ENCODE measurements at places on chromosomes 6 and 20.

GRCh38 chr6:3193102-3193849 is 34.2 kb downstream of the TUBB2B start:
- no peak for DNase-seq

- no peak for DNase-seq
Measured at GRCh38 chr6:96299525-96299924, 222.1 kb upstream of the UFL1 start.

GRCh38 chr20:45892828-45893500 is 1.8 kb downstream of the CTSA start:
- DNase-seq: no peak

DNA sequence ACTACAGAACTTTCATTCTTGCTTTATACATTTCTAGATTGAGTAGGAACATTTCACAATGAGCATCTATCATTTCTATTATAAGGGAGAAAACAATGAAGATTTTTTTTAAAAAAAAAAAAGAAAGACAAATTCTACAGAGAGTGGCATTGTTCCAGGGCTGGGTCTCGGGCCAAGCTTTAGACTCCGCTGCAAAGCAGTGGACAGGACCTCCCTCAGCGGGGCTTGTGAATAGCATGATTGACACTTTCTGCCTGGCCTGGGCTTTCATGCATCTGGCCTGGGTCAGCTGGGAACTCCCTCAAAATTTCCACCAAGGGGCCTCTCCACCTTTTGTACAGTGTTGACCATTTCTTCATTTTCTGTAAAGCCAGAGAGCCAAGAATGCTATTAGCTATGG is 55.8 kb upstream of the HIVEP2 start:
- no peak for DNase-seq

GRCh38 chr20:50385733-50386640 is 124.2 kb upstream of the PTPN1 start:
- no peak for DNase-seq

DNA sequence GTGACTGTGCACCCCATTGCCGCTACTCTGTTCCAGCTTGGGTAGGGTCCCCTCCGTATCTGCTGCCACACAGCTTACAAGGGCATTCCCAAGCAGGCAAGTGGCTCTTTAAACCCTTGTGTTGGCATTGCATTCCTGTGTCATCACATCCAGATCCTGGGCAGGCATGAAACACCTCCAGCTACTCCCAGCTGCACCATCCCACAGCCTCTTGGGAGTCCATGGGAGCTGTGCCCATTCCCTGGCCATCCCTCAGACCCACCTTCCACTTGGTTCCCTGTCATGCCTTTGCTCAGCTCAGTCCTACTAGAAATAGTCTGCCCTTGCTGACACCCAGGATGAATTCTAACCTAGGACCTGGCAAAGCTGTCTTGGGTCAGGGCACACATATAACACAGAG is 87.7 kb downstream of the PSMG4 start:
- no peak for DNase-seq

DNA sequence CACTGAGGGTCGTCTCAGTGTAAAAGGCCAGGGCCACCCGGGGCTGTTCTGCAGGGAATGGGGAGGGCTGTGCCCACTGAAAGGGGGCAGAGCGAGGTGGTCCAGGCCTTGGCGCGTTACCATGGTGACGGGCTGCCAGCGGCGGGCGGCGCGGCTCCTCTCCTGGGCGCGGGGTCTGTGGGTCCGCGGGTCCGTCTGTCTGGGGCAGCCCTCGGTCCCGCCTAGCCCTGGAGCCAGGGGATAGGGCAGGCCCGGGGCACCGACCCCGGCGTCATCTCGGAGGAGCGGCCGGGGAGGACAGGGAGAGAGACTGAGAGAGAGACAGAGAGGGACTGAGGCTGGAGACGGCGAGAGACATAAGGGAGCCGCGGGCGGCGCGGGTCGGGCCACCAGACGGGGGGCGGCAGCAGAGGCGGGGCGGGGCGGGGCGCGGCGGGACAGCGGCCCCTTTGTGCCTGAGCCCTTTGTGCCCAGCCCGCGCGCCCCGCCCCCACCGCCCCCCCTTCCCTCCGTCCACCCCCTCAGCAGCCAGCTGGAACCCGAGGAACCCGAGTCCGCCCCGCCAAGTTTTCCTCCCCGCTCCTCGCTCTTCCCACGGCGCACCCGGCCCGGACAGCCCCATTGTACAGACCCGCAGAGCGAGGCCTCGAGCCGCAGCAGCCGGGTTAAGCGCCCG is at the start of gene KIAA1755:
Gene KIAA1755 (minus strand): TSS at position 358 of the 676 bp plus-strand sequence. CDS start 235 bp downstream, at position 123.
- no peak for DNase-seq

DNA sequence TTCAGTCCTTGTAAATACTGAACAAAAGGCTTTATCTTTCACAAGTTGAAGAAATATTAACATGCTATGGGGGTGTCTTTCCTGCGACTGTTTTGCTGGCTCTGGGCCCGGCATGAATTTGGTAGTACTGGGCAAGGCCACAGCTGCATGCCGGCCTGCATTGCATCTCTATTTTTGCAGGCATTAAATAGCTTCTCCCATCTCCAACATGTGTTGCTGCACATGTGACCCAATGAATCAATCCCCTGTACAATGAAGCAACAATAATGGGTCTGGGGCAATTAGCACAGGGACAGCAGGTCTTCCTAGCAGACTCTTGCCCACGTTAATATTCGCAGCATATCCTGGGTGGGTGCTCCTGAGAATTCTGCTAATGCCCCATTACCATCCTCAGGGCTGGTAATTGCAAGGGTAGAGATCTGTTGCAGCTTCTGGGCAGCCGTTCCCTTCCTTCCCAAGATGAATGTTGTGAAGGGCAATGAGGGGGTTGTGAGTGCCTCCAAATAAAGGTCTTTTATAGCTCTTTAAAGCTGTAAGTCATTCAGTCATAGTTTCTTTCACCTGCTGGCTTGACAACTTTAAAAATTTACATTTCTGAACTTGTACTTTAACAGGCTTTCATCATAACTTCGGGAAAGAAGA is 24.3 kb upstream of the CDYL start:
- no peak for DNase-seq

GRCh38 chr6:156719720-156720563 is 57.2 kb upstream of the ARID1B start:
- peak; percentile 97 for DNase-seq

- no peak for DNase-seq
Measured at GRCh38 chr6:100465701-100466409, 1.1 kb upstream of the SIM1 start.

GRCh38 chr20:17298171-17298570 is 71.3 kb downstream of the PCSK2 start:
- no peak for DNase-seq

- no peak for DNase-seq
Measured at GRCh38 chr6:156336089-156336488, 441.1 kb upstream of the ARID1B start.

DNA sequence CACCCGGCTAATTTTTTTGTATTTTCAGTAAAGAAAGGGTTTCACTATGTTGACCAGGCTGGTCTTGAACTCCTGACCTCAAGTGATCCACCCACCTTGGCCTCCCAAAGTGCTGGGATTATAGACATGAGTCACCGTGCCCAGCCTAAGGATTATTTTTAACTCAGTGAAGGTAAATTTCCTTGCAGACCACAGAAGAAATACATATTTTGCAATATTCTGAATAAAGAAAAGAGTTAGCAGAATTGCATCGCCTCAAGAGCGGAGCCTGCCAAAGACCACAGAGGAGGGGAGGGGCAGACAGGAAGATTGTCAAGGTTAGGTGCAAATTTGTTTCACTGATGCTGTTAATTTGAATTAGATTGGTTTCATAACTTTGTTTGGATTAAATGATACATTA is 47.4 kb downstream of the SOD2 start:
- peak; percentile 59 for DNase-seq

DNA sequence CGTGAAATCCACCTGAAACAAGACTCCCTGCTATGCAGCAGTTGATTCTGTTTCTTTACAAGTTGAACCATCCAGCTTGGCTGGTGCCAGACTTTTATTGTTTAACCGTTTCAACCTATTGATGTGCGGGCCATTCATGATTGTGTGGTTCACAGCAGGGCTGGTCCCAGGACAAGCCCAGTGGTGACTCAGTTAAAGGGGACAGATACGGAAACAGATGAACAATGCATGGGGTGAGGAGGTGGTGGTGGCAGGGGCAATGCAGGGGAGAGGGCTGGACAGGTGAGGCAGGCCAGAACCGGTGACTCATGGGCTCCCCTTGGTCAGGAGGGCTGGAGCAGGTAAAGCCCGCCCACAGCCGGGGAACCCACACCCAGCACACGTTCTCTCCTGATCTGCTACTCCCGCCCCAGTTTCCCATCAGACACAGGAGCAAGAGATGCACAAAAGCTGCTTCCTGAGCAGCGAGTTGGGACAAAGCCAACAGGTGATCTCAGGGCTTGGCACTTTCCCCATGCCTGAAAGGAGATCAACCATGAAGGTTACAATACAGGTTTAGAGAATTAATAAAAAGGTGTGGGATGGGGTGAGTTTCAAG is 232.2 kb downstream of the LY86 start:
- no peak for DNase-seq

DNA sequence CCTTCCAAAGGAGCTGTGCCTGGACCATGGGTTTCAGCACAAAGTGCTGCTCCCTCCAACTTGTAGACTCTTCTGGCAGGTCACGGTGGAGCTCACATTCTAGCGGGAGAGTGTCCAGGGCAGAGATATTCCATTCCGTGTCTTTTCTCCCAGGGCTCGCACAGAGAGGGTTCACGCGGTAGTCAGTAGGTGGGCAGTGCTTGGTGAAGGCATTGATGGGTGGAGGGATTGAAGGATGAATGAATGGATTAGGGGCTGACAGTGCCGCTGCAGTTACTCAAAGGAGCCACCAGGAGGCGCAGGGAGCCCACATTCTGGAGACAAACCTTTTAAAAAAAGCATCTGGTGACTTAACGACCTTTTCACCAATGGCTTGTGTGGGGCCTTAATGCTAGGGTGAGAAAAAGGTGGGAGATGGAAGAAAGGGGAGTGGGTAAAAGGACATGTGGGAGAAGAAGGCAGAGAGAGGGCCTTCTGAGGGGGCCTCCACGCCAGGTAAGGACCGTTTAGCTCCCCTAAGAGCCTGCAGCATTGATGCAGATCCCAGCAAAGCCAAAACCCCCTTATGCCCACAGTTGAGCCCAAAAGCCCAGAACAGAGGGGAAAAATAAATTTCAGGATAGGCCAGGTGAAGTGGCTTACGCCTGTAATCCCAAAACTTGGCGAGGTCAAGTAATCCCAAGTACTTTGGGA is 17.5 kb upstream of the FAM110A start:
- DNase-seq: peak; percentile 35

- DNase-seq: peak; percentile 26
Measured at GRCh38 chr20:63223121-63223825, 7.3 kb upstream of the YTHDF1 start.

GRCh38 chr20:57388953-57389694 is 2.1 kb upstream of the RBM38 start:
- peak; percentile 53 for DNase-seq

GRCh38 chr20:48777005-48777404 is 50.8 kb downstream of the PREX1 start:
- no peak for DNase-seq

- DNase-seq: peak; percentile 31
Measured at GRCh38 chr6:23173234-23173633, 603.9 kb downstream of the HDGFL1 start.

DNA sequence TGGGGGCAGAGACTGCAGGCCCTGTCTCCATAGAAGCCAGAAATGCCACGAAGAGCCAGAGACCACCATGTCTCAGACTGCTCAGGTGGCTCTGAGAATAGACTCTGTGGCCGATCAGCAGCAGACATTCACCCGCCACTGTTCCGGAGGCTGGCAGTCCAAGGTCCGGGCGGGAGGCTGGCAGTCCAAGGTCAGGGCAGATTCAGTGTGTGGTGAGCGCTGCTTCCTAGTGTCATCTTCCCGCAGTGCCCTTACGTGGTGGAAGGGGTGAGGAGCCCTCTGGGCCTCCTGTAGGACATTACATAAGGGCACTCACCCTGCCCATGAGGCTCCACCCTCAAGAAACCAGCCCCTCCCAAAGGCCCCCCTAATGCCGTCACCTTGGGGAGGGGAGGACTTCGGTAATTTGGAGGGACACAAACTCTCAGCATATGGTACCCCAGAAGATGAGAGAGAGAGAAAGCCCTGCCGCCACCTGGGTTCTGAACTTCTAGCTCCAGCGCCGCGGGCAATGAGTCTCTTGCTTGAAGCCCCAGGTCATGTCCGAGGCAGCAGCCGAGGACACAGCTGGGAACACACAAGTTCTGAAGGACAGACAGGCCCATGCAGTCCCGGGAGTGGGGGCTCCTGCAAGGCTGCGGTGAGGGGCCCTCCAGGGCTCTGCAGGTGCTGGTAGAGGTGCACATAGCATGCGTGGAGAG is 36.4 kb downstream of the DACT2 start:
- no peak for DNase-seq
